MG63 (cell line): ENCODE measurements at places on chromosomes 3 and 15. TPM values are rescaled to one million over a fixed set of nuclear protein-coding genes. Genes with fewer than 3 reads are reported as not detected.

The WWTR1 gene
- 51.3 and 93.0 TPM in 2 replicates for total RNA-seq

The FOXL2 gene
- total RNA-seq = not detected in 2 replicates

The ZBED2 gene
- not detected in 2 replicates for total RNA-seq

- no peak for DNase-seq
Observed at GRCh38 chr3:98223907-98224672, 40.0 kb upstream of the OR5H6 start.

GRCh38 chr3:74139648-74140047 is 474.8 kb downstream of the CNTN3 start:
- DNase-seq = no peak

GRCh38 chr15:58877999-58878825 is 55.3 kb downstream of the SLTM start:
- DNase-seq = no peak

- DNase-seq = no peak
Observed at GRCh38 chr15:76866716-76867321, 38.3 kb downstream of the SCAPER start.

DNA sequence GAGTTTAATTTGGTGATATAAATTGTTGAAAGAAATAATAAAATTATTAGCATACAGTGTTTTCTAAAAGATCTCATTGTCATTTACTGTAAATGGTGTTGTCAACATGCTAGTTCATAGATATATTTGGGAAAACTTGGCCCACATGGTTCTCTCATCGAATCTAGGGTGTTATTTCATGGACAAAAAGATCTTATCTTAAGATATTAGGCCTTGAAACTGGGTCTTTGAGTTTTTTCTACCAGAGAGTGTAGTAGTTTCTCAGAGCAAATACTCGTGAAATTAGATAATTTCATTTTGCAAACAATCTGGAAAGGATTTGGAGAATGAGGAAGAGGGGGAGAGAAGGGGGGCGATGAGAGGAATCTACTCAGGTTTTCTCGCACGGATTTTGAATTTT is 107.9 kb downstream of the MEIS2 start:
- no peak for DNase-seq

DNA sequence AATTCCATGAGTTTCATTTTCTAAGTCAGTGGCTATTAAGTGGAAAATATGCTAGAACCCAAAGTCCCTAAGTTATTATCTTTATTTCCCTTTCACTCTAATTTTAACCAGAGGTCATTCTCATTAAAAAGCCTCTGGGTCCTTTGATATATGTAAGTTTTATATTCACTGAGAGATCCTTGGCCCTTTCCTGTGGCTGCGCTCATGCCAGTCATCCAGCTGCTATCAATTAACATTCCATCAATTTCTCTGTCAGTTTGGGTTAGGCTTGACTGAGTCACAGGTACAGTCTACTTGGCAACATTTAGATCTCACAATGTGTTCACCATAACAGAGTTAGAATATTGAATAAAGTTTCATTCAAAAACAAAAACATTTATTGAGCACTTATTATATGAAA is 58.0 kb upstream of the FBN1 start:
- DNase-seq = peak; percentile 39

- DNase-seq = no peak
Observed at GRCh38 chr3:186172353-186172752, 63.5 kb upstream of the ETV5 start.
